Stimulated activated CD4-positive, alpha-beta T cell treated with anti-CD3 and anti-CD28 coated beads, Interleukin-15, amount 100 ng/mL, for 1 hour (primary cell): ENCODE measurements at places on chromosomes 7 and 10.

GRCh38 chr7:7384228-7384627, 151.4 kb downstream of the COL28A1 start:
- DNase-seq: no peak

GRCh38 chr10:121631365-121632029, 33.3 kb upstream of the FGFR2 start:
- DNase-seq: no peak

GRCh38 chr7:155867280-155867679, 55.0 kb upstream of the SHH start:
- DNase-seq: no peak

DNA sequence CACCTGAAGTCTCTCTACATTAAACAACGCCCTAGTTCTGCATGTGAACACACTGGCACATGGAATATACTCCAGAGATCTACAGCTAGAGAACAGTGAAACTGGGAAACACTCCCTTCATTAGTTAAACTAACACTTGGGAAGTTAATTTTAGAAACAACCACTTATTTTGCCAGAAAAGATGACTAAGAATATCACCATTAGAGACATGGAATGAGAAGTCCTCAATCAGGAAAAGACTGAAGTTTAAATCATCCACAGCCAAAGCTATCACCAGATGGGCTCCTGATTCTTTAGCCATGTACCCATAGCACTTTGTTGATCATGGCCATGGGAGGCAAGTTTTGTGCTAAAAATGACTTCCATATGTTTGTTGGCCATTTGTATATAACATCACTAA, 719.5 kb downstream of the KCNMA1 start:
- DNase-seq: no peak

GRCh38 chr7:1700086-1700485, 30.0 kb downstream of the ELFN1 start:
- no peak for DNase-seq

DNA sequence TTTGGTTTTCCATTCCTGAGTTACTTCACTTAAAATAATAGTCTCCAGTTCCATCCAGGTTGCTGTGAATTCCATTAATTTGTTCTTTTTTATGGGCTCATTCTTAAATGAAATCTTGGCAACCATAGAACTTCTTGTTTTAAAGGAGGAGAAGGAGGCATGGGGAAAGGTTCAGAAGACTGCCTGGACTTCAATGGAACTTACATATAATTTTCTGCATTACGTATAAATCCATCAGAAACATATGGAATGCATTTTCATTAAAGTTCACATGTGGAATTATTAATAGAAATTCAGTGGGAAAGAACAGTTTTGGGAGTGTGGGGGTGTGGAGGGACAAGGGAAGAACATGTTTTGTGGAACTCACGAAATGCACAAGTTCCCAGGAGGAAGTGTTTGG, 176.6 kb upstream of the PRKCQ start:
- no peak for DNase-seq

- DNase-seq: no peak
These were observed 16.0 kb downstream of the TET1 start for GRCh38 chr10:68576118-68576517.

DNA sequence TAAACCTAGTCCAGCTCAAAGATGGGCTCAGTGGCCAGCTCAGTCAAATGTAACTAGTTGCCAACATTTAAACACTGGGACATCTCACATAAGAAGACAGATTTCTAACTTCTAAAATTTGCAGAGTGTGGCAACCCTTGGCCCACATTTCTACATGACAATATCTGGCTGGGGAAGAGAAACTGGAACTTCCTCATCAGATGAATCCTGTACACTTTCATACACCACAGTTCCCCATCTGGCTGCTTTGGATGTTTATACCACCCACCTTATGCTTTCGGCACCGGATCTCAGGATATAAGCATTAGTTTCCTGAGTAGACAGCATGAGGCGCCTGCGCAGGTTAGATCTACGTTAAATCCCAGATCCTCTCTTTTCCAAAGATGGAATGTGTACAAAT, 199.3 kb downstream of the PRKG1 start:
- DNase-seq: no peak

DNA sequence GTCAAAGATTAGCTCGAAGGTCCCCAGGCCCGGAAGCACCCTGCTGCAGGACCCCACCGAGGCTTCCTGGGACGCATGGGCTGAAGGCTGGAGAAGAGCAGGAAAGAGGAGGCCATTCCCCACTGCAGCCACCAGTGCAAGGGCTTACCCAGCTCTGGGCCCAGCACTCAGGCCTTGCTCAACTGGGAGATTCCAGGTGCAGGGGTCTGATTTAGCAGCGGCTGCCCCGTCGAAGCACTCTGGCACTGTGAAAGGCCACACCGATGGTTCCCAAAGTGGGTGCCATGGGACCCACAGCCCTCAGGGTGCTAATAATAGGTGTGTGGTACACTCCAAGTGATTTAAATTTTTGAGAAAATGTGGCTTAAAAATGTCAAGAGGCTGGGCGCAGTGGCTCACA, 130.9 kb downstream of the OAT start:
- no peak for DNase-seq

DNA sequence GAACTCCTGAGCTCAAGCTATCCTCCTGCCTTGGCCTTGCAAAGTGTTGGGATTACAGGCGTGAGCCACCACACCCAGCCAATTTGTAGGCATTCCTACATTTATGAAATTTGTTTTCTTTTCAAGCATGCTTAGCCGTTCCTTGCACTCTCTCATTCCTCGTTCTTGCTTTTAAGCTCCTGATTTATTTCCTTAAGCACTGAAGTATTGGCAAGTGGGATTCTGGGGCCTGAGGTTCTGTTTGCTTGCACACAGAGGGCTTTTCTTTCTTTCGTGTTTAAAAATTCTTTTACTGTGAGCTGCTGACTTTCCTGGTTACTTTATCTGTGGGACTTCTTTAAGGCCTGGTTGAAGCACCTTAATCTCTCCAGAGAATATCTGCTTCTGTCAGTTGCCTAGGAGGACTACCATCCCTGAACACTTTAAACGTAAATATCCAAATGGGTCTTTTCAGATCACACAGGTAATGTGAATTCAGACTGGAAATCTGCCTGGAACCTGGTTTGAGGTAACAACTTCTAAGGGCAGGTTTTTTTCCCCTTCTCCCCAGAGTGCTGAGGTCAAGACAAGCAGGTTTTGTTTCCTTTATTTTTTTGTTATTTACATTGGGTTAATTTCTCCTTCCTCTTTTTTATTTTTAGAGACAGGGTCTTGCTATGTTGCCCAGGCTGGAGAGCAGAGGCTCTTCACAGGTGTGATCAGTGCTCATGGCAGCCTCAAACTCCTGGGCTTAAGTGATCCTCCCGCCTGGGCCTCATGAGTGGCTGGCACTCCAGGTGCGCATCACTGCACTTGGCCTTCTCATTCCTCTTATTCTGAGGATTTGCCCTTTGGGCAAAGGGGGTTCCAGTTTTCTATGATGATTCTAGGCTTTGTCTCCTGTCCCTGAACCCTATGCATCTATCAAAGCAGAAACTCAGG, 102.9 kb downstream of the PFKFB3 start:
- no peak for DNase-seq

- DNase-seq: no peak
These were observed 3.0 kb downstream of the ADARB2 start for GRCh38 chr10:1734288-1734687.

DNA sequence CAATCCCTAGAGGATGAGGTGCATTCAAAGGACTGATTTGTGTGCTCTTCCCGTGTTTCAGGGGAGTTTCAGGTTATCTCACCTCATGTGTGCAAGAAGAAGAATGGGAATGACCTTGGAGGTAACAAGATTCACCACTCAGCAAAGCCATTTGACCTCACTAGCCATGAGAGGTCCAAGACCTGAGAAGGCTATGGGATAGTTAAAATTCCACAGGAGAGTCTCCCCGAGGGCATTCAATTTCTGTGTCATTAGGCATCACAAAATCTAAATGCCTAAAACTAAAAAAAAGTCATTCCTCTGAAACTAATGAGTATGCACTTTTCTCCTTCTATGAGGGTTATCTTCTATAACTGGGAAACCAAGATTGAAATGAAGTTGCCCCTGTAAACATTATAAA, 433.4 kb downstream of the KCNMA1 start:
- DNase-seq: no peak

GRCh38 chr10:58887474-58887873, 289.0 kb upstream of the PHYHIPL start:
- DNase-seq: no peak

- DNase-seq: no peak
These were observed 377.6 kb downstream of the PHTF2 start for GRCh38 chr7:78176171-78176570.

DNA sequence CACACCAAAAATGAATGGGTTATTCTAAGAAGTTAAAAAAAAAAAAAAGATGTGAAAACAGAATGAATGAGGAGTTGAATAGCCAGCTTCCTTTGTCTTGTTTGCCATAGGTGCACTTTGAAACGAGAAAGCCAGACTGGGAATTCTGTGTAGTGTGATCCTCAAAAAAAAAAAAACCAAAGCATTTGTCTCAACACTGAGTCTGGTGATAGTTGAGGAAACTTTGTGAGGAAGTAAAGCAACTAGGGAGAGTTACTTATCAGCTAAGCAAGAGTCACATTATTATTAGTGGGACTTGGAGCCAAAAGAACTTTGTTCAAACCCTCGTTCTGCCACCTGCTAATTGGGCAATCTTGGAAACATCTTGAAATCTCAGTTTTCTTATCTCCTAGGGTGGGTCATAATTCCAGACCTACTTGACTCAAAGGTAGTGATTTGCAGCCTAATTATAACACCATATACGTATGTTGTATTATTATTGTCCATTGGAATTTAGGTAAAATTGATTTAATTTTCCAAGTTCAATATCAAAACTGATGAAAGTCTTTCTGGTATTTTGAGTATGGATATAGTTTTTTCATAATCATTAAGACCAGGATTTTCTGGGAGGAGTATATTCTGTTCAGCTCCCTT, 99.8 kb upstream of the GJD4 start:
- no peak for DNase-seq

- DNase-seq: no peak
These were observed 43.6 kb upstream of the JAZF1 start for GRCh38 chr7:28224172-28224571.

GRCh38 chr10:70334526-70335245, 47.7 kb downstream of the LRRC20 start:
- no peak for DNase-seq

DNA sequence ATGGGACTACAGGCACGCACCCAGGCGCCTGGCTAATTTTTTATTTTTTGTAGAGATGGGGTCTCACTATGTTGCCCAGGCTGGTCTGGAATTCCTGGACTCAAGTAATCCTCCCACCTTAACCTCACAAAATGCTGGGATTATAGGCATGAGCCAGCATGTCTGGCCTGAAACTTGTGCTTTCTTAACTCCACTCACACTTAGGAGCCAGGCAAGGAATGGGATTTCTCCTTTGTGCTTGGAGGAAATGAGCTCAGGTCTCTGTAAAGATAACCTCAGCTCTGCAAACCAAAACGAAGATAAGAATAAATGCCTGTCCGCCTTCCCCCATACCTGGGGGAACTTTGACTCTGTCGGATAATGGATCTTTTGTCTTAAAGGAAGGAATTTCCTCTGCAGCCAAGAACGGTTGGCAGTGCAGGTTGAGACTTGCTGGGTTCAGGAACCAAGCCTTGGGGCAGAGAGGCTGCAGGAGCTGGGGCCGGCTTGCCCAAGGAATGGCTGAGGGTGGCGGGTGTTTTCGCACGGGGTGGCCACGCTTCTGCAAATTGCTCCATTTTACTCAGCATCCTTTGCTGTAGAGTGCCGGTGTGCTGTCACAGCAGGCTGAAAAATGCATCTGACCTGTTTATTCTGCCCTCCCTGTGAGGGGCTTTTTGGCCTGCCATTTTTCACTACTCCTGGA, 174.2 kb downstream of the KIAA1217 start:
- no peak for DNase-seq

DNA sequence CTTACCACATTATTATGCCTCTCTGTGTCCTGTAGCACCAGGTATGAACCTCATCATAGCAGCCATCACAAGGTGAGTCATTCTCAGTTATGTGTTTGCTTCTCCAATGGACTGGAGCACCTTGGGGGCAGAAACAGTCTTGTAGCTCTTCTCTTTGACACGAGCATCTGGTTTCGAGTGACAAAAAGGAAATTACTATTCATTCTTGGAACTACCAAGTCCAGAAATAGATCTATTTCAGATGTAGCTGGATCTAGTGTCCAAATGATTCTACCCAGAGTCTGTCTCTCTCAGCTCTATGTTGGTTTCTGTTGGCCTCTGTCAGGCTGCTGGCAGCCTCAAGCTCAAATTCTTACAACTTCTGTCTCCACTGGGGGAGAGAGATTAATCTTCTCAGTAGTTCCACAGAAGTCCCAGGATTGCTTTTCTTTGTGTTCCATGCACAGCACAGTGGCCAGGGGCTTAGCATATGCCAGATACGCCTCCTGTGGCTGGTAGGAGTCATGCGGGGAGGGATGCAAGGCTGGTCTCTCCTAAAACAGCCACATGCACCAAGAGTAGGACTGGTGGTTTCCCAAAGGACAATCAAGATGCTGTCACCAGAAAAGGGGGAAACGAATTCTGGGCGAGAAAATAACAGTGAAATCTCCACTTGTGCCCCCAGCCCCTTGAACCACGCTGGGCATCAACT, 37.2 kb upstream of the PAPSS2 start:
- no peak for DNase-seq

GRCh38 chr7:149067869-149068268, 22.6 kb downstream of the ZNF786 start:
- DNase-seq: no peak

DNA sequence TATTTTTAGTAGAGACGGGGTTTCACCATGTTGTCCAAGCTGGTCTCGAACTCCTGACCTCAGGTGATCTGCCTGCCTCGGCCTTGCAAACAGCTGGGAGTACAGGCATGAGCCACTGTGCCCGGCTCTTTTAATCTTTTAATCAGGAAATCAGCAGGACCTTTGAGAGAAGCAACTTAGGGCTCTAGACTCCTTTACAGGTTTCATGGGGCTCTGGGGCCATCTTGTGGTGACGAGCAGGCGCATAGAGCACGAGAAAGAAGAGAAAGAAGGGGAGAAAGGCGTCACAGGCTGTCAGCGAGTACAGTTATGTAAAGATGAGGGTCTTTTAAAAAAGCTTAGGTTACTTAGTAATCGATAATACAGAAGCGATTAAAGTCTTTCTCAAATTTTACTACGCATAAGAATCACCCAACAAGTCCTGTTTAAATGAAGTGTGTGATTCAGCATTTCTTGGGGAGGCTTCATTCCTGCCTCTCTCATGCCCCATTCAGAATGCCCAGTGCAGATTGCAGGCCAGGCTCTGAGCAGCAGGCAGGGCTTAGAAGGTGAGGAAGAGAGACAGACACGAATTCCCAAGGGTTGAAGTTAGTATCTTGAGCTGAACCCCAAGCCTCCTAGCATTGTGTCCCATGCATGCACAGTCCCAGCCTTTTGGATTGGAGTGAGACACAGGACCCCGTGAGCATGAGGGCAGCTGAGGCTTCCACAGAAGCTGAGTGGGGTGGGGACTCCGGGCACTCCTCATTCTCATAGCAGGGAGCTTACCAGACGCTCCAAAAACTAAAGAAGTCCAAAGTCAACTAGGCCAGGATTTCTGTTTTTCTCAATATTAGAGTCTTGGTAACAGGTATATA, 23.6 kb upstream of the PFKP start:
- no peak for DNase-seq

- DNase-seq: no peak
These were observed 8.8 kb downstream of the INPP5F start for GRCh38 chr10:119734396-119735332.

GRCh38 chr10:9719246-9719645, 1298.4 kb upstream of the CELF2 start:
- no peak for DNase-seq
